ENCODE measurements at places on chromosomes 7 and 10.

GRCh38 chr7:95199779-95200558 is 124.4 kb downstream of the PON1 start:
- DNase-seq: no peak

- no peak for DNase-seq
These were observed 49.5 kb downstream of the GATA3 start for GRCh38 chr10:8104005-8104404.

DNA sequence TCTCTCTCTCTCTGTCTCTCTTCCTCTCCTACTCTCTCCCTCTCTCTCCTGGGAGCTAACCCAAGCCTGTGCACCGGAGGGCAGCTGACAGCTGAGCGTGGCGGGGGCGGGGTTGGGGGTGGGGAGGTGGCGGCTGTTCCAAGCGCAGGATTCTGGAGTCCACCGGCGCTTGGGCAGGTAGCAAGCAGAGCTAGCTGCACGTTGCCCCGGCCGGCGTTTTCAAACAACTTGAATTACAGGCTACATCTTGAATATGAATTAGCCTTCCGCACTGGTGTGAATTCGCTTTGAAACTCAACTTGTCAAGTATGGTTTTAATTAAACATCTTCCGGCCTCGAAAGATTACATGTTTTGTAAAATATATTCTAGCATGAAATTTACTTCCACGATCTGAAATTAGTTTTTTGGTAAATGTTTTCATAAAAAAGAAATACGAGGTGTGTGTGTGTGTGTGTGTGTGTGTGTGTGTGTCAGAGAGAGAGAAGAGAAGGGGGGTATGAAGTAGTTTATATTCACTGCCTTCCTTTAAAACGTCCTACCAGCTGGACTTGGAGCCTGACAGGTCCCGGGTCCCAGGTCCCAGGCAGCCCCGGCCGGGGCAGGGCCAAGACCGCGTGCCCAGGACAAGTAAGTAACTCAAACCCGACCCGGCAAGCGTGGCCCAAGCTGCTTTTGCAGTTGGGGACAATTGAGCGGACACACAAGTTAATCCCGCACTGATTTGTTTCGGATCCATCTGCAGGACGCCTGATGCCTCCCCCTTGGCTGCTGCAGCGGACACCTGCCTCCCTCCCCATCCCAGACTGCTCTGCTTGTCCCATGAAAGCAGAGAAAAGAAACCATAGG is 9.0 kb upstream of the DLX6 start:
- DNase-seq: no peak

DNA sequence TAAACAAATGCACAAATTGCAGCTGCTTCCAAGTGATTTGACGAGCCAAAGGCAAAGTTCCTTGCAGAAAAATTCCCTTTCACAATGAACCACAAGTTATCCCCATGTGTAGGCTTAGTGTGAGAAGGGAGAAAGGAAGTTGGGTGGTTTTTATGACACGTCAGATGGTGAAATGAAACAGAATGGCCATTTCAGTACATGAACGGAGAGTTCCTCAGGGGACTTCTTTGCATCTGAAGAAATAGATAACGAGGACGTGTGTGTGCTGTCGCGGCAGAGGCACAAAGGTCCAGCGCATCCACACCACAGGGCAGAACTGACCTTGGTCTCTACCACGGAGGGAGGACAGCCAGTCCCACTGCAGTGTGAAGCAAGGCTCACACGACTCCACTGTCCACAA is 135.9 kb downstream of the PAXIP1 start:
- no peak for DNase-seq

- no peak for DNase-seq
These were observed 170.9 kb upstream of the AOAH start for GRCh38 chr7:36895192-36895591.

- no peak for DNase-seq
These were observed 192.1 kb upstream of the KLF14 start for GRCh38 chr7:130926001-130926691.
